ENCODE measurements at places on chromosomes 2 and 18.

DNA sequence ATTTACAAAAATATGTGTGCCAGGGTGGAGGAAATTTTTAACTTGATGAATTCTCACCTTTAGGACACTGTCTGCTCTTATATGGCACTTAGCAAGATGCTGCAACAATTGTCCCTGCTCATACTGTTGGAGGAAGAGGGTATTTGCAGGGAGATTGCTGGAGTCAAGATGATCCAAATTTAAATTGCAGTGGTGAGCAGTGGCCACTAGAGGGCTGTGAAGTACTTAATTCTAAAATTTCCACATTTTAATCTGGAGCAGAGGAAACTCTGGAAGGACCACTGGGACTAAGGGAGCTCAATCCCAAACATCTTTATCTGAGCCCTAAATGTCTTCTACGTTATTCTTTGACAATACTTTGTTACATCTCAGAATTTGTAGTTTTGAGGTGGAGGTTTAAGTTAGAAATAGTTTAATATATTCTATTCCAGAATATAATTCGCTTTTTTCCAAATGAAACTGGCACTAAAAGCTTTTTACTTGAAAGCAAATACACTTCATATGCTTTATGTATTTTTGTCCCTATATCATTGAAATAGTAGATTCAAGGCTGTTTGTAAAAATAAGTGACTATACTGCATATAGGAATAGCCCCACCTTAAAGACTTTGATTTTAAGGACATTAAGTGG, 33.0 kb upstream of the PTH2R start:
- DNase-seq, result no peak

DNA sequence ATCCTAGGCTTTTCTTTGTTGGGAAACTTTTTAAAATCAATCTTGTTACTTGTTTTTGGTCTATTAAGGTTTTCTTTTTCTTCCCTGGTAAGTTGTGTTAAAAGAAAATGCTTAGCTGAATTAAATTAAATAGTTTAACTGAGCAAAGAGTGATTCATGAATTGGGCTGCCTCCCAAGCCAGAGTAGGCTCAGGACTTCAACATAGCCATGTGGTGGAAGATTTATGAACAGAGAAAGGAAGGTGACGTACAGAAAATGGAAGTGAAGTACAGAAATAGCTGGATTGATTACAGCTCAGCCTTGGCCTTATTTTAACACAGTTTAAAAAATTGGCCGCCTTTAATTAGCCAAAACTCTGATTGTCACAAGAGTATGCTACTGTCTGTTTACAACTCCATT, 27.9 kb upstream of the GALNT5 start:
- no peak for DNase-seq

DNA sequence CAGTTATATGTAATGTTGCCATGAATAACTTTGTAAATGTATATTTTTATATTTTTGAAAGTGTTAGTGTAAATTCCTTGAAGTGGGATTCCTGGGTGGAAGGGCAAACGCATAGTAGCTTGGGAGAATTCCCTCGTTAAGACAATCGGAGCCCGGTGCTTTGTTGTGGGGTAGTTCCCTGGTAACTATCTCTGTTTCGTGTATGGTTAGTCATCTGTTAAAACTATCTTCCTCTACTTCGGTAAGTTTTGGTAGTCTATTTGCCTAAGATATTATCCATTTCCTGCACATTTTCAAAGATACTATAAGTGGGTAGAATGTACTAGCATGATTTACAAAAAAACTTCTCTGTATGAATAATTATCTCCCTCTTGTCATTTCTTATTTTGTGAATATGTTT, 113.8 kb upstream of the NRXN1 start:
- DNase-seq, result no peak

- no peak for DNase-seq
Observed at GRCh38 chr18:74274700-74275099, 17.1 kb downstream of the CYB5A start.

Measured in stimulated activated naive CD4-positive, alpha-beta T cell (primary cell).